HL-60 (cell line): ENCODE measurements at places on chromosomes 13 and 19.

- no peak for DNase-seq
These were observed 1.7 kb downstream of the ITM2B start for GRCh38 chr13:48234566-48235340.

- no peak for DNase-seq
These were observed 857.2 kb downstream of the SLITRK1 start for GRCh38 chr13:83024955-83025594.

DNA sequence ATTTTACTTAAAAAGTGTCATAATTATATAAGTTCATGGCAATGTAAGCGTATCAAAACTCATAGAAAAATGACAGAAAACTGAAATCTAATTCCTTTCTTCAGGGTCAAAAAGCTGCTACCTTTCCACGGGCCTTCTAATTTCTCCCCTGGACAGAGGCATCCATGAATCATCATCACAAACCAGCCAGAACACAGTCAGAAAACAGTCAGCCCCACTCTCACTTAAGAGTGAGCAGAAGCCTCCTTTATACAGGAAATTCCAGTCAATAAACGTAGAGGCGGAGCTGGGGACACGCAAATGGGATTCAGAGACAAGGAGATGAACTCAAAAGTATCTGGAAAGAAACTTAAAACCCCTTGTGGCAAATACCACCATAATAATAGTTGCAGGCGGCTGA lies 54.2 kb upstream of the ABCC4 start:
- DNase-seq: no peak

DNA sequence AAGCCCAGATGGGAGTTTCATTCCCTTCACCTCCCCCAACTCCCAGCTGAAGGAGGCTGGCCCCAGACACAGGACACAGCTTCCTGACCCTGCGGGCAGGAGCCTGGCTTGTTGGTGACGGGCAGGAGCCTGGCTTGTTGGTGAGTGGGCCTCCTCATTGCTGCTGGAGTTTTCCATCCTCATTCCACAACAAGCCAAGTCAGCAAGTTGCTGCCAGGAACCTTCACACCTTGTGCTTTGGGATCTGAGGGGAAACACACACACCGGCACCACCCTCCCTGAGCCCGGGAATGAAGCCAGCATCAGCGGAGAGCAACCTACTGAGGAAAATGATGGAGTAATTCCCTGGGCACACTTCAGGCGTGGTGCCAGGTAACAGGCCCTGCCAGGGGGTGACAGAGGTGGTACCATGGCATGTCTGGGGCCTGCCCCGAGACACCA lies 74.9 kb downstream of the ALOX5AP start:
- DNase-seq: no peak

DNA sequence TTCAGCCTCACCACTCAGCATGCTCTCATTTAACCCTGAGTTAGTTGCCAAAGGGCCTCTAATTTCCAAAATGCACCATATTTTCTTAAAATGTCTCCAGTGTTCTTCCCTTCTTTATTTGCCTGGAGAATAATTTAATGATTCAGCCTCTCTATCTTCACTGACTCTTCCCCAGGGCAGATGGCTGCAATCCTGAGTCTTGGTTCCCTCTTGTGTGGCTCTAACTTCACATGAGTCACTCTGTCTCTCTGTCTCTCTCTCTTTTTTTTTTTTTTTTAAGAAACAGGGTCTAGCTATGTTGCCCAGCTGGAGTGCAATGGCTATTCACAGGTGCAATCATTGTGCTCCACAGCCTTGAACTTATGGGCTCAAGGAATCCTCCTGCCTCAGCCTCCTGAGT lies 251.4 kb downstream of the VWA8 start:
- no peak for DNase-seq

DNA sequence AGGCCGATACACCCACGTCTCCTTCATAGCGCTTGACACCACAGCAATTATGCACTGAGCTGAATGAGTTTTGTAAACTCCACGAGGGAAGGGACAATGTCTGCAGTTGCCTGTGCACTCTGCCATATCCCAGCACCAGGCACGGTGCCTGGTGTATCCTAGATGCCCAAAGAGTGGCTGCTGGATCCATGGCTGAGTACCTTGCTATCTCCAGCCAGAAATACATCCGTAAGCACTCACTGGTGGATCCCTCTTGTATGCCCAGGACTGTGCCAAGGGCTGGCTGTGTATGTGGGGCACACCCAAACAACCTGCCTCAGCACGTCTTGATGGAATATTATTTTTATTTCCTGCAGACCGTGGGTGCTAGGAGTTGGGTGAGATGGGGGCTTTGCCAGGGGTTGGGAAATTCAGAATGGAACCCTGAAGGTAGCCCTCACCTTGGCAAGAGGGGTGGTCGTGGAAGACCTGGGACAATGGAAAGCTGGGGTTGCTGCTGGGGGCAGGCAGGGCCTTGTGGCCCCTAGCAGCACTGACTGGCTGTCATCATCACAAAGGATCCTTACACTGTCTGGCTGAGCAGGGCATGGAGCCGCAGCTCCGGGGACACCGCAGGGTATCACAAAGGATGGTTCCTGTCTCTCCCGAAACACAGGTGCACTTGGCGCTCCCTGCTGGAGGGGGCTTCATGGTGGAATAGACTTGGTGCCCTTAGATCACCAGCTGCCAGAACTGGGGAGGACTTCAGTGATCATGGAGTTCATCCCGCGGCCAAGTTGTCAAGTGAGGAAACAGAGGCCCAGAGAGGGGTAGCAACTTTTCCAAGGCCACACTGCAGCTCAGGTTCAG lies 131.3 kb downstream of the URI1 start:
- DNase-seq: no peak
